Subcutaneous preadipocyte (primary cell): ENCODE measurements at places on chromosomes 1 and 21. TPM values are rescaled to one million over a fixed set of nuclear protein-coding genes. Genes with fewer than 3 reads are reported as not detected.

The KLHDC9 gene
- total RNA-seq, result 0.20 and 0.73 TPM in 2 replicates

The PHTF1 gene
- 23.3 and 25.7 TPM in 2 replicates for total RNA-seq

The TRIM58 gene
- 0.98 and 4.0 TPM in 2 replicates for total RNA-seq

The KCNA3 gene
- total RNA-seq, result under 0.01 and 0.37 TPM in 2 replicates

The TDRD5 gene
- total RNA-seq, result not detected in 2 replicates

The MANEAL gene
- 0.73 and 0.78 TPM in 2 replicates for total RNA-seq

The CKS1B gene
- total RNA-seq, result 72.5 and 86.0 TPM in 2 replicates

The PTPRF gene
- total RNA-seq, result 8.1 and 30.7 TPM in 2 replicates

The TRIM46 gene
- 2.9 and 3.3 TPM in 2 replicates for total RNA-seq

The VHLL gene
- total RNA-seq, result 0.39 TPM in 1 of 2 replicates, not detected in the other

The S100A3 gene
- total RNA-seq, result 18.6 and 22.0 TPM in 2 replicates

The GPR52 gene
- 1.8 and 2.5 TPM in 2 replicates for total RNA-seq

The ASCL5 gene
- under 0.01 TPM in 1 of 2 replicates, not detected in the other for total RNA-seq
